Stimulated activated CD8-positive, alpha-beta memory T cell treated with anti-CD3 and anti-CD28 coated beads, Interleukin-7, amount 100 ng/mL, for 24 hours (primary cell): ENCODE measurements at places on chromosomes 2 and 18.

DNA sequence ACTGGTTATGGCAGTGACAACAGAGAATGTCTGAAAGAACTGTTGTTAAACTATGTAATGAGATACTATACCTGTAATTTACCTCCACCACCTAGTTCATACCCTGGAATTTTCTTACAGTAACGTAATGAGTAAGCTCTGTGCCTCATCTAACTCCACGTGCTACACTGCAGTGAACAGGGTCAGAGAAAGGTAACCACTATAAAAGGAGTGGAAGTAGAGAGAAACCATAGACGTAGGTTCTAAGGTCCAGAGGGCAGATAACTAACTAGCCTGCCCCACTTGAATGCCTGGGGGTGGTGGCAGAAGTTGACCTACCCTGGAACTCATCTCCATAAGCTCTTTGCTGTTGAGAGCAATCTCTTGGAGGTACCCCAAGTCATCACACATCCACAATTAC lies 32.0 kb upstream of the B4GALT6 start:
- no peak for DNase-seq

DNA sequence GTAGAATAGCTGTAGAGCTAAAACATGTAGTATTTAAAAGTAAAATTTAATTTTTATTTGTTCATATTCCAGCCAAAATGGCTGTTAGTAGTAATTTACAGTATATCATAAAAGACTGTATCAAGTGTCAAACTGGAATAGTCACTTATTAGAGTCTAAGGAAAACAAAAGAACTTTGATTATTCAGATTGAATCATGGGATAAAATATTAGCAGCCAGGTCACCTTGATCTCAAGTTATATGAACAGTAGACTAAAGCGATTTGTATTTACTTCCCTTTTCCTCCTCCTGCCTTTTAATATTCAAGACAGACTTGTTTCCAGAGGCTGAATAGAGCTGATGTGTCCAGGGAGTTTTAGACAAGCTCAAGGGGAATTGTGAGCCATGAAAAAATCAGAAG lies 54.4 kb downstream of the PMAIP1 start:
- DNase-seq: no peak

DNA sequence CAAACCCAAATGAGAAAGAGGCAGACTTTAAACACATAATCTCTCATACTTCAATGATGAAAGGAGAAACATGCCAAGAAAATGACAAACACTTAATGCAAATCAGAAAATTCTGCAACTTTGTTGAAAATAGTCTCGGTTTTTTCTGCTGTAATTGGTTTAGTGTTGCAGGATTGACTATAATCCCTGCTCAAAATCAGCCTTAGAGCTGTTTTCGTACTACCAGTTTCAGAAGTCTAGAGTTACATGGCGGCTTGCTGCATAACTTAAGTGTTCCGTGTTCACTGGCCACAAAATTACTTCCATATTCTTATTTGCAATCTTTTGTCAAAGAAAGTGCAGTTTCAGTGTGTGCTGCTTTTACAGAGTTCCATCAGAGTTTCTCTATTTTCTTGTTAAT lies 48.9 kb upstream of the ITGAV start:
- DNase-seq: no peak

DNA sequence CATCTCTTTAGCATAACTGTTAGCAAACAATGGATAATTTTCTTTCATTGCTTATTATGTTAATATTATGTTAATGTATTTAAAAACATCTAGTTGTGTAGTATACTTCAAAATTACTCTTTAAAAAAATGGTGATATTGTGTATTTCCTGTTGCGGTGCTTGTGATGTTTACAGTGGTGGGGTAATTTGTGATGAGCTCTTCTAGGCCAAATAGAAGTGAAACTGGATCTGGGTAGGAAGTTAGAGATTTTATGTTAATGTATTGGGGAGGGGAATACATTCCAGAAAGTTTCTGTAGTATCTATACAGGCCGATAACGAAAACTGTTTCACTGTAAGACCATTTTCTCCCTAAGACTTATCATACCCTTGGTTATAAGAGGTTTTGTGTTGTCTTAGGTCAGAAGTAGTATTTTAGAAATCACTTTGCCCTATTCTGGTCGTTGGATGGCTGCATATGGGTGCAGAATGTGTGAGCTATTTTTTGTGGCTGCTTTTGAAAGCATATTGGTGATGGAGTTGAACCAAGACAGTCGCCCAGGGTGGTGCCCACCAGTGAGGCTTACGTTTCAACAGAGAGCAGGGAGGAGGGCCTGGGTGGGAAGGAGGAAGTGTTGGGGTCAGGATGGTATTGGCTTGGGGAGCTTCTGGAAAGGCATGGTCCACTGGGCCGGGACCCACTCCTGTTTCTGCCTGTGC lies 5.8 kb downstream of the TSHZ1 start:
- no peak for DNase-seq

- no peak for DNase-seq
Measured at GRCh38 chr2:74235041-74235440, 36.6 kb downstream of the MTHFD2 start.

- no peak for DNase-seq
Measured at GRCh38 chr2:166361351-166362153, 14.2 kb downstream of the SCN9A start.

- DNase-seq: no peak
Measured at GRCh38 chr18:45402485-45403056, 212.7 kb upstream of the SLC14A2 start.

- DNase-seq: no peak
Measured at GRCh38 chr2:211367711-211368110, 811.3 kb downstream of the CPS1 start.

- no peak for DNase-seq
Measured at GRCh38 chr18:58438161-58438957, 190.5 kb downstream of the ALPK2 start.

DNA sequence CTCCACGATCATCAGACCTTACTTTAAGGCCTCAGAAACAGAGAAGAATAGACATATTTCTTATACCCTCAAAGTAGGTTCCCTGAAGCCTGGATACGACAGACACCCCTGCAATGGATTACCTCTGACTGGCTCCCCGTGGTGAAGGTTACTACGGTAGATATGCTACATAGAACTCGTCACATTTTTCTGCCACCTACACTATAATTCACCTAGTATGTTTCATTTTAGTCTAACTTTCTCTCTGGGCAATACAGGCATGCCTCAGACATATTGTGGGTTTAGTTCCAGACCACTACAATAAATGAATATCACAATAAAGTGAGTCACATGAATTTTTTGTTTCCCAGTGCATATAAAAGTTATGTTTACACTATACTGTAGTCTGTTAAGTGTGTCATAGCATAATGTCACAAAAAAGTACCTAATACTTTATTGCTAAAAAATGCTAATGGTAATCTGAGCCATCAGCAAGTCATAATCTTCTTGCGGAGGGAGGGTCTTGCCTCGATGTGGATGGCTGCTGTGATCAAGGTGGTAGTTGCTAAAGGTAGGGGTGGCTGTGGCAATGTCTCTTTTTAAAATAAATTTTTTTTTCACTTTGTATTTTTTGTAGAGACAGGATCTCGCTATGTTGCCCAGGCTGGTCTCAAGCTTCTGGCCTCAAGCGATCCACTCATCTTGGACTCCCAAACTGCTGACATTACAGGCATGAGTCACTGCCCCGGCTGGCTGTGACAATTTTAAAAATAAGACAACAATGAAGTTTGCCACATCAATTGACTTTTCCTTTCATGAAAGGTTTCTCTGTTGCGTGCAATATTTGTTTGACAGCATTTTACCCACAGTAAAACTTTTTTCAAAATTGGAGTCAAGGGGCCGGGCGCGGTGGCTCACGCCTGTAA lies 64.6 kb downstream of the TGIF1 start:
- no peak for DNase-seq

- no peak for DNase-seq
Measured at GRCh38 chr2:168566974-168567665, 111.0 kb downstream of the CERS6 start.

DNA sequence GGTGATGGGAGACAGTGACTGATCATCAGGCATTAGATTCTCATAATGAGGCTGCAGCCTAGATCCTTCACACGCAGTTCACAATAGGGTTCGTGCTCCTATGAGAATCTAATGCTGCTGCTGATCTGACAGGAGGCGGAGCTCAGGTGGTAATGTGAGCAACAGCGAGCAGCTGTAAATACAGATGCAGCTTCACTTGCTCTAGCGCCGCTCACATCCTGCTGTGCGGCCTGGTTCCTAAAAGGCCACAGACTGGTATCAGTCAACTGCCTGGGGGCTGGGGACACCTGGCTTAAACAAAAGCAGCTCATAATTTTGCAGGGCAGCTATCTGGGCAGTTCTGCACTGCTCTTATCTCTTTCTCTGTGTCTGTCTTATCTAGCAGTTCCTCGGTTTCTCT lies 20.4 kb upstream of the CD226 start:
- no peak for DNase-seq

DNA sequence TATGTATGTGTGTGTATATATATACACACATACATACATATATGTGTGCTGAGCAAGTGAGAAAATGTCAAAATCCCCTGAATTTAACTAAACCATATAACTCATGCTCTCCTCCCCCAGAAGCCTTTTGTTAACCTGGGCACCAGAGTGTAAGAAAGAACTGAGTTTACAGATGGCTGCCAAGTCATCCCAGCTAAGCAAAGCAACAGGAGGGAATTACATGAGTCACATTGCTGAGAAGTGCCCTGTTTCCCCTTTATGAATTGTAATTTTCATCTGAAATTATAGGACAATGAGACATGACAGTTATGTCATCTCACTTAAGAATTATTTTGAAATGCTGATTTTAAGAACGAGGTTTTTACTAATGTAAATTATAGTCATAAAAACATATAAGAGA lies 29.9 kb downstream of the SCN7A start:
- DNase-seq: no peak

DNA sequence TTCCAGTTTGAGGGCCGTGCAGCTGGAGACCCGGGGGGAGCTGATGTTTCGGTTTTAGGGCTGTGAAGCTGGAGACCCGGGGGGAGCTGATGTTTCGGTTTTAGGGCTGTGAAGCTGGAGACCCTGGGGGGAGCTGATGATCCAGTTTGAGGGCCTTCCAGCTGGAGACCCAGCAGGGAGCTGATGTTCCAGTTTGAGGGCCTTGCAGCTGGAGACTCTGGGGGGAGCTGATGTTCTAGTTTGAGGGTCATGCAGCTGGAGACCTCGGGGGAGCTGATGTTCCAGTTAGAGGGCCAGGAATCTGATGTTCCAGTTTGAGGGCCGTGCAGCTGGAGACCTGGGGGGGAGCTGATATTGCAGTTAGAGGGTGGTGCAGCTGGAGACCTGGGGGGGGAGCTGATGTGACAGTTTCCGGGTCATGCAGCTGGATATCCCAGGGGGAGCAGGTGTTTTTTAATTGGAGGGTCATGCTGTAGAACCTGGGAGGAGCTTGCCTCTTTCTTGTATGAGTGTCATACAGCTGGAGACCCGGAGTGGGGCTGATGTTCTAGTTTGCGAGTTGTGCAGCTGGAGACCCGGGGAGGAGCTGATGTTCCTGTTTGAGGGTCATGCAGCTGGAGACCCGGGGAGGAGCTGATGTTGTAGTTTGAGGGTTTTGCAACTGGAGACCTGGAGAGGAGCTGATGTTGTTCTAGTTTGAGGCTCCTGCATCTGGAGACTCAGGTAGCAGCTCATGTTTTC lies 153.2 kb downstream of the RTP5 start:
- no peak for DNase-seq

DNA sequence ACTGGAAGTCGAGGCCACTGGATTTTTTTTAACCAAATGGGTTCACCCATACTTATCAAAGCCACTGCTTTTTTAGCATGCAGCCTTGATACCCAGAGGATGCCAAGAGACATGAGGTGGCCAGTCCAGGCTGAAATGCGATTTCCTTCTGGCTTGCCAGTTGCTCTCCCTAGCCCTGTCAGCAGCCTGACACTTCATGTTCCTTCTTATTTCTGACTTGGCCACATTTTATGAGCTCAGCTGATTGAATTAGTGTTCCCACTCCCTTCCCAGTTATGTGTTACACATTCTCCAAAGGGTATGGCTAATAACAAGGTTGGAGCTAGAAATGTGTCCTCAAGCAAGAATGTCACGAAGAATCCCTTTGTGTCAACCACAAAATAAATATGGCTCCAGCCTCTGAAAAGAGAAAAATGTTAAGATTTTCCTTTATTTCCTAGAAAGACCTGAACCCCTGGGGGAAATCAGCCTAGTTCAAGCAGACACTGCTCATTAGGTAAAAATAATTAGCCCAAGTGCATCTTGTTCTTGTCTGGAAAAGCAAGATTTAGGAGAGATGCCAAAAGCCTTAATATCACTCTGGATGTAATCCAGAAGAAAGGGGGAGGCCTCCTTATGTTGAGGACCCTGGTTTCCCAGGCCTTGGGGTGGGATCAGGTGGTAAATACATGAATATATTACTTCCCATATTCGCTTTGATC lies 121.7 kb upstream of the TACR1 start:
- no peak for DNase-seq

- no peak for DNase-seq
Measured at GRCh38 chr2:128690869-128691268, 372.2 kb upstream of the HS6ST1 start.

DNA sequence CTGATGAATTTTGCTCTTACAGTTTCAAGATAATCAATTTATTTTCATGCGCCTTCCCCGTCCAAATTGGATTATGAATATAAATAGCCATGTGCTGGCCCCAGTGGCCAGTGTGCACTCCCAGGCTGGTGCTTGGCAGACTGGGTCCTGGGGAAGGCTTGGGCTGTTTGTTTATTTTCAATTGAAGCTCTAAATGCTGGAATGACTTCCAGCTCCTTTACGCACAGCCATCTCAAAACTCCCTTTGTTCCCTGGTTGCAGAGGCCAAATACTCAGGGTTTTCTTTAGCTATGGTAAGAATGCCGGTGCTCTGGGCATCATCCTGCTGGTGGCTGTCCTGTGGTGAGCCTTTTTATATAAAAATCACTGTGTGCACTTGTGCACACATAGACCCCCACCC lies 131.5 kb downstream of the PRKCE start:
- DNase-seq: no peak

DNA sequence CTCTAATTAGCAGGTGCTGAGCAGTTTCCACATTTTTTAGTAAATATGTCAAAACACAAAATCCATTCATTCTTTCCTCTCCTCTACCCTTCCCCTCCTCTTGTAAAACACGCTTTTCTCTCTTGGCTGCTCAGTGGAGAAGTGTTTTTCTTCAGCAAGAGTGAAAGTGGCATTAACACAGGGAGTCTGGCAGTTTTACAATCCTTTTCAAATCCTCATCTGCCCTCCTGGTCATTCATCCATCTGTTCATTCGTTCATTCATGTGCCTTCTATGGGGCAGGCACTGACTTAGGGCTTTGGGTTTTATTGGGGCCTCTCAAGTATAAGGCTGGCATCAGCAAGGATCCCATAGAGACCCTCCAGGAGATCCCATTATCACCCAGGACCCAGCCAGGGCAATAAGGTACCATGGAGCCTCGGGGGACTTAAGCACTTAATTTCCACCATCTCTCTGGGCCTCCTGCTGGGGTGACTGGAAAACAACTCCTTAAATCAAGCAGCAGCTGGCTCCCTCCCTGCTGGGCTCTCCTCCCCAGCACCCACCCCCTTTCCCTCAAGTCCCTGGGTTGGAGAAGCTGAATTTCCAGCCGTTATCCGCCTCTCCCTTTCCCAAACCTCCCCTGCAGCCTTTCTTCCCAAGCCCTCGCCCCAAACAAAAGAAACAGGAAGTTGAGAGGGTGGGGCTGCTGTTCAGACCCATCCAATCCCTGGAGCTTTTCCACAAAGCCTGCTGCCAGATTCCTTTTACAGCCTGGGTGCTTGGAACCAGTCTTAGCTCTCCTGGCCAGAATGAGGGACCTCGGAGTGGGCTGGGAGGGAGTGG lies 32.6 kb downstream of the MARCHF4 start:
- DNase-seq: no peak
